ENCODE measurements at places on chromosomes 6 and 20.

GRCh38 chr6:160765412-160765811, 63.4 kb downstream of the PLG start:
- DNase-seq, result no peak

DNA sequence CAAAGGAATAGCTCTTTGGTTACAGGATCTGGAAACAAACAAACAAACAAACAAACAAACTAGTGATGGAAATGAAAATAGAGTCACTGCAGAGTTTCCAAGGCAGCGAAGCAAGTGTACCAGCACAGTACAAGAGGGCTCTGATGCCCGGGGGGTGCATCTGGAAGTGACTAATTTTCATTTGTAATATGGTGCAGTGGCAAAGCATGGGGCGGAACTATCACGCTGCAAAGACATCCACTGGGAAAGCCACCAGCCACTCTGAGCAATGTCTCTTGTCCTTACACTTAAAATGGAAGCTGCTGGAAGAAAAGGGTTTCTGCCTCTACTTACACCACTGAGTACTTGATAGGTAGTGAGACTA, 44.4 kb upstream of the NEDD9 start:
- no peak for DNase-seq

GRCh38 chr20:61120595-61121515, 131.2 kb upstream of the CDH4 start:
- no peak for DNase-seq

DNA sequence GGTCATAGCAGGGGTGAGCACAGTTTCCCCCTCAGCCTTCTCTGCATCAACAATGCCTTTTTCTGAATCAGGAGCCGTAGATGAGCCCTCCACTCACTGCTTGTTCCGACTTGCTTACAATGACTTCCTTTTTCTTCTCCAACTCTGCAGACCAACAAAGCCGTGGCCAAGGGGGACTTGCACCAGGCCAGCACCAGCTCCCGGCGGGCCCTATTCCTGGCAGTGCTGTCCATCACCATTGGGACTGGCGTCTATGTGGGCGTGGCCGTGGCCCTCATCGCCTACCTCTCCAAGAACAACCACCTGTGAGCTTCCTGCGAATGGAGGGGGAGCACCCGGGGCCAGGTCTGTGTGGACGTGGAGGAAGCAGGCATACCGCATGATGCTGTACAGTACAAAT, 195.8 kb downstream of the SYNDIG1 start:
- no peak for DNase-seq

GRCh38 chr6:3226481-3227362, 731 bp downstream of the TUBB2B start:
- DNase-seq, result no peak
